ENCODE measurements at places on chromosomes 12 and 14. TPM values are rescaled to one million over a fixed set of nuclear protein-coding genes. Genes with fewer than 3 reads are reported as not detected.

Gene KCNA1
- total RNA-seq = not detected

Gene TRHDE
- not detected for total RNA-seq

Gene C12orf57
- total RNA-seq = 150 TPM

Gene IFNG-AS1
- total RNA-seq = 0.26 TPM

Gene C12orf50
- total RNA-seq = 0.13 TPM

Gene ANKRD33
- total RNA-seq = 0.06 TPM

Gene CYP46A1
- total RNA-seq = 0.19 TPM

Gene P2RX2
- not detected for total RNA-seq

Gene CD69
- not detected for total RNA-seq

Gene TRPV4
- 0.53 TPM for total RNA-seq

Gene LRP1
- 490 TPM for total RNA-seq

Gene GCH1
- 0.44 TPM for total RNA-seq

Gene IAPP
- not detected for total RNA-seq

Gene CCND2
- 76.8 TPM for total RNA-seq

Gene FOXN4
- not detected for total RNA-seq

Gene CLEC4D
- not detected for total RNA-seq

Gene PDZRN4
- under 0.01 TPM for total RNA-seq

Gene KRT6B
- total RNA-seq = not detected

Gene GPRC5D
- 0.25 TPM for total RNA-seq

Gene OTOGL
- 1.6 TPM for total RNA-seq

Gene ATP5F1B
- 616 TPM for total RNA-seq

Gene CEBPE
- not detected for total RNA-seq

Gene KRT4
- total RNA-seq = not detected

Gene LUM
- 1,118 TPM for total RNA-seq

Gene KRT85
- not detected for total RNA-seq

Gene COCH
- 0.06 TPM for total RNA-seq

Gene PTPN6
- not detected for total RNA-seq

Gene MYH7
- total RNA-seq = not detected

Gene SDR9C7
- not detected for total RNA-seq

Gene RPS6KL1
- 1.6 TPM for total RNA-seq

Gene PPHLN1
- total RNA-seq = 79.1 TPM

Gene NOP9
- 22.3 TPM for total RNA-seq

Gene APOF
- not detected for total RNA-seq

Gene RNF212B
- total RNA-seq = not detected

Gene NANOG
- total RNA-seq = not detected

Gene BLOC1S1
- total RNA-seq = 177 TPM

Gene POTEG
- not detected for total RNA-seq

Gene EID3
- 7.3 TPM for total RNA-seq

Gene SOAT2
- 0.26 TPM for total RNA-seq

Gene PAPLN
- total RNA-seq = 2.8 TPM

Gene KLRK1
- not detected for total RNA-seq

Gene NABP2
- 33.2 TPM for total RNA-seq

Gene CCDC198
- 0.53 TPM for total RNA-seq

Gene NUAK1
- total RNA-seq = 3.2 TPM

Gene CABP1
- 0.26 TPM for total RNA-seq

Gene KIF26A
- 0.06 TPM for total RNA-seq

Gene ERBB3
- total RNA-seq = 3.6 TPM

Gene ADAM21
- total RNA-seq = 1.2 TPM

Gene OR4E2
- total RNA-seq = not detected

Gene PLEK2
- total RNA-seq = 2.2 TPM

Gene TPPP2
- not detected for total RNA-seq

Gene KRT72
- not detected for total RNA-seq

Gene PRICKLE1
- total RNA-seq = 3.0 TPM

Gene PPM1H
- total RNA-seq = 1.7 TPM

Gene PTHLH
- 6.0 TPM for total RNA-seq
